ENCODE measurements at places on chromosomes 13 and 19.

DNA sequence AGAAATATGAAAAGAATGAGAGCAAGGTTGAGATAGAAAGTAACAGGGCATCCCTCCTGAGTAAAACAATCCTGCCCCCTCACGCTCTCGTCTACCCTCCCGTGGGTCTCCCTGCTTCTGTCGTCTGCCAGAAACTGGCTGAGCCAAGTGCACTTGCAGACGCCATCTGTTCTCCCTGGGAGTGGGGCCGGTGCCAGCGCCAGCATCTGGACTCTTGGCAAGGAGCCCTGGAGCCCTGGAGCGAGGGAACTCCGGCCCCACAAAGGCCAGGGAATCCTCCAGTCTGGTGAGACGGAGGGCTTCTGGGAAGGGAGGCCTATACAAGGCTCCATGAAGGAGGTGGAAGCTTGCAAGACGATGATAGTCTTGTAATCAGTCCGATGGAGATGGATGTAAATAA is 2.3 kb upstream of the TMEM91 start:
- DNase-seq, result peak; percentile 84

DNA sequence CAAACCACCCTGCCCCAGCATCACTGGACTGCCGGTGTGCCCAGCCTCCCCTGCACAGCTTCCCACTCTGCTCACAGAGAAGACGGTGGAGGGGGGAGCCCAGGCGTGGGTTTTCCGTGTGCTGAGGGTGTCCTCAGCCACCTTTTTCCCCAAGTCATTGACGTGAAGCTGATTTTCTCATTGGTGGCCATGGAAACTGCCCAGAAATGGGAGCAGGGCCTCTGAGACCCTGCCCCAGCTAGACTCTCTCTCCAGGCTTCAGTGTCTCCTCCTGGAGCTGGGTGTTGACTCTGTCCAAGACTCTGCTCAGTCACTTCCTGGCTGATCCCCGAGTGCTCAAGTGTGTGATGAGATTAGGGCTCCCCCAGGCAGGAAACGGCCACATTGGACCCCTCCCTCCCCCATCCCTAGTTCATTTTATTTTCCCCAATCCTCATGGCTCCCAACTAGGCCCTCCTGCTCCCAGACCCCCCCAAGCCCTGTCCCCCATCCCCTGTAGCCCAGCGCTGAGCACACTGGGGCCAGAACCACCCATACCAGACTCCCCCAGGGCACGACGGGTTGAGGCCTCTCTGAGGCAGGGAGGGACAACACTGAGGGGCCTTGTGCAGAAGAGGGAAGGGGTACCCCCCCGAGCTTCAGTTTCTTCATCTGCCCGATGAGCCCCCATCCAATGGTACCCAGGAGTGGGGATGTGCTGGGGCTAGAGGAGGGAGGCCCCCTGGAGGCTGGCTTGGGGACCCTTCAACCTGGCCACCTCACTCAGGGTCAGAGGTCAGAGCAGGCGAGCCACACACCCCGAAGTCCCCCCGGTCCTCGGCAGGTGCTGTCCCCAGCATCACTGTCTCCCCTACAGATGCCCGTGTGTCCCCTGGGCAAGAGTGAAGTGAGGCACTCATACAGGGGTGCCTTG is 1.2 kb upstream of the F2RL3 start:
- no peak for DNase-seq

- peak; percentile 47 for DNase-seq
Measured at GRCh38 chr13:28494504-28494777, 487 bp downstream of the FLT1 start.

DNA sequence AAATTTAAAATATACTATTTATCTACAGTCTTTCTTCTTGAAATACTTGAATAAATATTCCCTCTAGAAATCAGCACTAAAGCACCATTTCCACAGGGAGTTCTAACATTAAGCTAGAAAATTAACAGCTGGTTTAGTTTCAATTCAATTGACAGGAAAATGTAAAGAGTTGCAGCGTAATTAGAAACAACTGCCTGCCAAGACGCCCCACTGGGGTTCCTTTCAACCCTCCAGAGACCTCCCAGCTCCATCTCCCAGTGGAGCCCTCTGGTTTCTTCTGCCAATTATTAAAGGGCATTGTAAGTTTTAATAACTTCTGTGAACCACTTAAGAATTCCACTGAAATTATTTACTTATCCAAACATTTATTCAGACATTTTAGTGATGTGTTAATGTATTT is 4.2 kb downstream of the GJA3 start:
- DNase-seq, result no peak

- no peak for DNase-seq
Measured at GRCh38 chr13:94232161-94232950, 247.1 kb downstream of the DCT start.

GRCh38 chr13:38667526-38668109 is 19.3 kb upstream of the FREM2 start:
- DNase-seq, result no peak

- DNase-seq, result no peak
Measured at GRCh38 chr13:60758637-60759036, 361.6 kb downstream of the TDRD3 start.

DNA sequence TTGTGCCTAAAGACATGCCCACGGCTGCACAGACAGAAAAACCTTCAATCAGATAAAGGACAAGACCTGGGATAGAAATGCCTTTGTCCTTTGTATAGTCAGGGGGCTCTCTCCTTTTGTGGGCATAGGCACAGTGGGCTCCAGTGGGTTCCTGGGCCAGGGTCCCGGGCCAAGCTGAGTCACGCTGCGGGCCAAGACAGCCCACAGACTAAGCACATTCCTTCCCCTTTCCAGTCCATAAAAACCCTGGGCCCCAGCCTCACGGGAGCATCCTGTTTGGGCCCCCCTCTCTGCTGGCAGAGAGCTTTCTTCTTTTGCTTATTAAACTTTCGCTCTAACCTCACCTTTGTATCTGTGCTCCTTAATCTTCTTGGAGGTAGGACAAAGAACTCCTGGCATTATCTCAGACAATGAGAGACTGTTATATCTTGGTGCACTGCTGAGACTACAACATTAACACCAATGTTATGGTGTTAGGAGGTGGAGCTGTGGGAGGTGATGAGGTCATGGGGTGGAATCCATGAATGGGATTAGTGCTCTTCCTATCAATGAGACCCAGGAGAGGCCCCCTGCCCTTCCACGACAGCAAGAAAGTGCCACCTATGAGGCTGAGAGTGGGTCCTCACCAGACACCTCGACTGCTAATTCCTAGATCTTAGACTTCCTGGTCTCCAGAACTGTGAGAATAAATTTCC is 20.8 kb upstream of the FBXL3 start:
- DNase-seq, result no peak

GRCh38 chr13:26678796-26679195 is 81.8 kb downstream of the GPR12 start:
- no peak for DNase-seq

- DNase-seq, result no peak
Measured at GRCh38 chr13:21695546-21695945, 24.7 kb downstream of the FGF9 start.

GRCh38 chr19:29294343-29294811 is 81.4 kb upstream of the UQCRFS1 start:
- DNase-seq, result no peak

- peak; percentile 53 for DNase-seq
Measured at GRCh38 chr13:24199016-24199415, 38.5 kb downstream of the SPATA13 start.

- DNase-seq, result peak; percentile 30
Measured at GRCh38 chr13:112744168-112745021, 54.6 kb downstream of the ATP11A start.

GRCh38 chr19:708154-709143 is at the start of gene PALM:
Gene PALM (plus strand): TSS chr19:708935. CDS start chr19:709147, 212 bp downstream.
- no peak for DNase-seq

DNA sequence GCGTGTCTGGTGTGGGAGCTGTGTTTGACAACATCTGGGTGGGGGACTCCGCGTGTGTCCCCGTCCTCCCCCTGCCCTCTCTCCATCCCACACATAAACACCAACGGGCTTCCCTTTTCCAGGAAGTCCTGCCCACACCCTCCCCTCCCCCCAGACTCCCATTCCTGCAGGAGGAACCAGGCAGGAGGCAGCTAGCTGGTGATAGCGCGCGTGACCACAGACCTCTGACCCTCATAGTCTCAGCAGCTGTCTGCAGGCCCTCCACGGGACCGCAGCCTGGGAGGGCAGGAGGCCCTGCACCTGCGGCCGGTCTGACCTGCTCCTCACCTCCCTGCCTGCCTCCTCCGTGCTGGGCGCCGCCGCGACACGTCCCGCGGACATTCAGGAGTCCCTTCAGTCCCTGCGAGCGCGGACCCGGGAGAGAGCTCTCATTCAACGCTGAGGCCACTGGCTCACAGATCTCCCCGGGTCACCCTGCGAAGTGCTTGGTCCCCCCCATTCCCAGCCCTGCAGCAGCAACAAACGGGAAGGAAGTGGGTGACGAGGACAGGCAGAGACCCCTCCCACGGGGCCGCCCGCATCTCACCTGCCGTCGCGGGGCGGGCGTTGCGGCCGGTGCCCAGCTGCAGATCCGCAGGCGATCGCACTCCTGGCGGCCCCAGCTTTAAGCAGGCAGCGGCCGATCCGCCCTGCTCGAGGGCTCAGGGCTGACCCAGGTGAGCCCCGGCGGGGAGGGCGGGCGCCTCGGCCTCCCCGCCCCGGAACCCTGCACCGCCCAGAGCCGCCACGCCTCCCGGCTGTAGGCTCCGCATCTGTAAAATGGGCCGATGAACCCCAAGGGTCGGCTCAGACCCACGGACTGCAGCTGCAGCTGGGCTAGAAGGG is 1.1 kb upstream of the ACP5 start:
- DNase-seq, result peak; percentile 33

Data from AG20443 (cell line).